KBM-7 (cell line): ENCODE measurements at places on chromosomes 1 and 21.
A peak's percentile ranks its signal among the peaks of the same experiment; 100 is the strongest.

GRCh38 chr21:33892853-33893252, 22.8 kb downstream of the ATP5PO start:
- no peak for DNase-seq

DNA sequence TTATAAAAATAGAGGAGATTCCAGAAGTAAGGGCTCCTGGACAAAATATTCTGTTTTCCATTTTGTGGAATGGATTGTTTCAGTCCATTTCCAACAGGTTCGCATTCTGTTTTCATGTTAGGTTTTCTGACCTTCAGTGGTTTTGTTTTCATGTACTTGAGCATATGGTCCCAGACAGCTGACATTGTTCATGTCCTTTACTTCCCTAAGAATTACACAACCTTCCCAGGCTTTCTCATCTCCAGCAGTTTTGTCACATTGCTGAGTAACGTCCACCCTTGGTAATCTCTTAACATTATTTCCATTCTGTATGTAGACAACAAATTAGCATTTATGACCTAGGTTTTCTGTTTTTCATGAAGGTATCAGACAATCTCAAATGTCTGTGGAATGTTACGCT, 21.0 kb upstream of the ERRFI1 start:
- no peak for DNase-seq

DNA sequence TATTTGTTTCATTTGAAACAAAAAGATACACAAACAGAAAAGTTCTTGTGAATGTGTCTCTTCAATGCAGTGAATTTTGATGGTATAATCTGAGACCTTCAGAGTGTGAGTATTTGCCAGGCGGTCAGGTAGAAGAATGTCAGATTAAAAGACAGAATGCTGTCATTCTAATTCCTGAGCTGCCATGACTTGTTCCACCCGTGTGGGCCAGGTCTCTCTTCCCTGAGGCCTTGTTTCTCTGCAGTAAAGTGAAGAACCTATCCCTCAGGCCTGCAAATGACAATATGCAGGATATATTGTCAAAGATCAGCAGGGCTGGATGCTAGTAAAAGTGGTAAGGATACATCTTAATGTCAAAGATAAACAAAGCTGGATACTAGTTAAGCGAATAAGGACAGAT, 111.4 kb downstream of the ZP4 start:
- DNase-seq, result no peak

DNA sequence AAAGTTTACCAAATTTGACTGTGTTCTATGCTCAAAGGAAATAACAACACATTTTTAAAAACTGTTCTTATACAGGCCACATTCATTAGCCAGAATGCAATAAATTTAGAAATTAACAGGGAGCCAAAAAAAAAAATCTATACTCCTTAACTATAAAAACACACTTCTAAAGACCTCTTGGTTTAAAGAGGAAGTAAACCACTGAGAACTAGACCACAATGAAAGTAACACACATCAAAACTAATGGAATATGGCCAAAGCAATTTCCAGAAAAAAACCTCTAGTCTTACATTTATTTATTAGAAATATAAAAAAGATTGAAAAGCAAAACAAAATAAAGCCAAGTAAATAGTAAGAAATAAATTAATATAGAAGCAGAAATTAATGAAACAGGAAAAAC, 48.9 kb upstream of the GADD45A start:
- peak; percentile 47 for DNase-seq

GRCh38 chr1:10507111-10507879, 32.5 kb downstream of the PEX14 start:
- peak; percentile 77 for DNase-seq

DNA sequence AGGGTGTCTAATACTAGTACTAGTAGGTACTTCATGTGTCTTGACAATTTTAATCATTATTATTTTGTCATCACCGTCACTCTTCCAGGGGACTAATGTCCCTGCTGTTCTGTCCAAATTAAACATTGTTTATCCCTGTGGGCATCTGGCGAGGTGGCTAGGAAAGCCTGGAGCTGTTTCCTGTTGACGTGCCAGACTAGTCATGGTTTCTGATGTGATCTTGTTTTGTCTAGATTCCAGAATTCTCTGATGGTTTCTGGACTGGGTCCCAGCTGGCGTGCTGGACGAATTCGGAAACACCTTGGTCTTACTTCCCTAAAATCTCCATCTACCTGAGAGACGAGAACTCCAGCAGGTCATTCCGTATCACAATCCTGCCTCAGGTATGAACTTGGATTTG, 66.1 kb upstream of the FAM3B start:
- no peak for DNase-seq

GRCh38 chr1:175845338-175845737, 101.9 kb upstream of the TNR start:
- no peak for DNase-seq

DNA sequence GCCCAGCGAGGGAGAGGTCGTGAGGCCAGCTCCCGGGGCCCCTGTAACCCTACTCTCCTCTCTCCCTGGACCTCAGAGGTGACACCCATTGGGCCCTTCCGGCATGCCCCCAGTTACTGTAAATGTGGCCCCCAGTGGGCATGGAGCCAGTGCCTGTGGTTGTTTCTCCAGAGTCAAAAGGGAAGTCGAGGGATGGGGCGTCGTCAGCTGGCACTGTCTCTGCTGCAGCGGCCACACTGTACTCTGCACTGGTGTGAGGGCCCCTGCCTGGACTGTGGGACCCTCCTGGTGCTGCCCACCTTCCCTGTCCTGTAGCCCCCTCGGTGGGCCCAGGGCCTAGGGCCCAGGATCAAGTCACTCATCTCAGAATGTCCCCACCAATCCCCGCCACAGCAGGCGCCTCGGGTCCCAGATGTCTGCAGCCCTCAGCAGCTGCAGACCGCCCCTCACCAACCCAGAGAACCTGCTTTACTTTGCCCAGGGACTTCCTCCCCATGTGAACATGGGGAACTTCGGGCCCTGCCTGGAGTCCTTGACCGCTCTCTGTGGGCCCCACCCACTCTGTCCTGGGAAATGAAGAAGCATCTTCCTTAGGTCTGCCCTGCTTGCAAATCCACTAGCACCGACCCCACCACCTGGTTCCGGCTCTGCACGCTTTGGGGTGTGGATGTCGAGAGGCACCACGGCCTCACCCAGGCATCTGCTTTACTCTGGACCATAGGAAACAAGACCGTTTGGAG, 23.7 kb upstream of the TNFRSF1B start:
- peak; percentile 27 for DNase-seq
